ENCODE measurements at places on chromosomes 5 and 9. TPM values are rescaled to one million over a fixed set of nuclear protein-coding genes. Genes with fewer than 3 reads are reported as not detected.

MYOT gene
- total RNA-seq, result not detected

PRLR gene
- 0.64 TPM for total RNA-seq

SV2C gene
- total RNA-seq, result 0.66 TPM

MCTP1 gene
- 1.8 TPM for total RNA-seq

SLC28A3 gene
- total RNA-seq, result not detected

GZMA gene
- not detected for total RNA-seq

RHOBTB3 gene
- total RNA-seq, result 66.9 TPM

CCL21 gene
- not detected for total RNA-seq

SPACA9 gene
- total RNA-seq, result 4.1 TPM

F12 gene
- total RNA-seq, result 2.3 TPM

ZDHHC11B gene
- total RNA-seq, result 3.0 TPM

SPEF2 gene
- 7.5 TPM for total RNA-seq

FAM221B gene
- total RNA-seq, result 0.19 TPM

STC2 gene
- total RNA-seq, result 2.6 TPM

WDR5 gene
- 68.2 TPM for total RNA-seq

Measured in neural crest cell (in vitro differentiated cells).